ENCODE measurements at places on chromosomes 5 and 9.

- H3K4me1 ChIP-seq: peaks cover 15% of the 10 kb centered on the region
- DNase-seq: peak; percentile 33
- H3K4me3 ChIP-seq: peak within 1 kb of the TSS; percentile 47
- no peaks in the 10 kb centered on the region for H3K36me3 ChIP-seq
- peak within 1 kb of the TSS; percentile 78 for H3K27ac ChIP-seq
- peaks cover 20% of the 10 kb centered on the region for H3K27me3 ChIP-seq
Observed at GRCh38 chr5:45696206-45696836, at the start of gene HCN1. HCN1 (minus strand) TSS chr5:45696380.

- H3K27ac ChIP-seq: no peak overlapping the region
Observed at GRCh38 chr5:81482595-81482994, 88.7 kb upstream of the ACOT12 start.

- no peaks in the 10 kb centered on the region for H3K27me3 ChIP-seq
- H3K36me3 ChIP-seq: no peaks in the 10 kb centered on the region
- no peak for DNase-seq
- no peak overlapping the region for H3K4me3 ChIP-seq
- H3K4me1 ChIP-seq: no peaks in the 10 kb centered on the region
Observed at GRCh38 chr5:43854697-43855292, 251.8 kb downstream of the NNT start.

DNA sequence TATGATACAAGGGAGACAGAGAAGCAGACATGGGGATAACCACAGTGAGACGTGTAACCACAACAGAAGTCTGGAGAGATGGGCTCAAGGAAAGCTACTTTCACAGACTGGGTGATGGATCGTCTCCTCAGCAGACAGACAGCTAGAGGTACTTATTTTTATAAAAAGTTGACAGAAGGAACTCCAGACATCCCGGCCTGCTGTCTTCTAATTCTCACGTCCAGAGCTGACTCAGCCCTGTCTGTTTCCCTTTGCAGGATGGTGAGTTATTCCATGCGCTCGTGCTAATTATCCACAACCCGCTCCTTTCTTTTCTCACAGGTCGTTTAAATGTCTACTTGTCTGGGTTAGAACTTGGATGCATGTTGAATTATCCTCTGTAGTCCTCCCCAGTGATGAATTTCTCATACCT, 304.5 kb downstream of the CWC27 start:
- H3K36me3 ChIP-seq: no peaks in the 10 kb centered on the region
- H3K27ac ChIP-seq: no peak overlapping the region
- H3K27me3 ChIP-seq: no peaks in the 10 kb centered on the region
- no peak for DNase-seq
- H3K4me1 ChIP-seq: no peaks in the 10 kb centered on the region

- H3K27ac ChIP-seq: no peak overlapping the region
- H3K4me1 ChIP-seq: peaks cover 16% of the 10 kb centered on the region
- H3K4me3 ChIP-seq: peak overlapping the region; percentile 43
- H3K27me3 ChIP-seq: peaks cover 32% of the 10 kb centered on the region
Observed at GRCh38 chr5:53381-54174, 38.4 kb upstream of the PLEKHG4B start.

GRCh38 chr9:26502311-26502710, 390.3 kb downstream of the CAAP1 start:
- no peak overlapping the region for H3K27ac ChIP-seq
- H3K36me3 ChIP-seq: no peaks in the 10 kb centered on the region
- H3K4me1 ChIP-seq: no peaks in the 10 kb centered on the region
- no peak overlapping the region for H3K4me3 ChIP-seq

GRCh38 chr5:170171811-170172210, 61.0 kb upstream of the C5orf58 start:
- DNase-seq: no peak
- no peak overlapping the region for H3K27ac ChIP-seq
- no peak overlapping the region for H3K4me3 ChIP-seq
- no peaks in the 10 kb centered on the region for H3K4me1 ChIP-seq
- no peaks in the 10 kb centered on the region for H3K36me3 ChIP-seq

DNA sequence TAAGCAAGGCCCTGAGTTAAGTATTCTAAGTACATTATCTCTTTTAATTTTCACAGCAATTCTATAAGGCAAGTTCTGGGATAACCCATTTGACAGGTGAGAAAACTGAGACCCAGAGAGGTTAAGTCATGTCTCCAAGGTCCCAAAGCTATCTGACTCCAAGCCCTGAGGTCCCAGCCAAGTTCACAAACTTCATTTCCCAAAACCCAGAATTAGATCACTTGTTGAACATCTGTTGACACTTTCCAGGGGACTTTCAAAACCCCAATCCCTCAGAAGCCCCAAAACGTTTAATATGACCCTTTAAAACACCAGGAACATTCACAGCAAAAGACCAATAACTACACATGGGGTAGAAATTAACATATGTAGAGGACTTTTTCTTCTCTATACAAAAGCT, 72.0 kb downstream of the SH3TC2 start:
- no peaks in the 10 kb centered on the region for H3K27me3 ChIP-seq
- no peaks in the 10 kb centered on the region for H3K36me3 ChIP-seq
- no peak overlapping the region for H3K27ac ChIP-seq
- DNase-seq: no peak

GRCh38 chr5:33745101-33745770, 146.6 kb downstream of the ADAMTS12 start:
- no peaks in the 10 kb centered on the region for H3K27me3 ChIP-seq
- no peak overlapping the region for H3K4me3 ChIP-seq
- no peaks in the 10 kb centered on the region for H3K36me3 ChIP-seq
- H3K4me1 ChIP-seq: no peaks in the 10 kb centered on the region
- DNase-seq: no peak
- H3K27ac ChIP-seq: no peak overlapping the region

DNA sequence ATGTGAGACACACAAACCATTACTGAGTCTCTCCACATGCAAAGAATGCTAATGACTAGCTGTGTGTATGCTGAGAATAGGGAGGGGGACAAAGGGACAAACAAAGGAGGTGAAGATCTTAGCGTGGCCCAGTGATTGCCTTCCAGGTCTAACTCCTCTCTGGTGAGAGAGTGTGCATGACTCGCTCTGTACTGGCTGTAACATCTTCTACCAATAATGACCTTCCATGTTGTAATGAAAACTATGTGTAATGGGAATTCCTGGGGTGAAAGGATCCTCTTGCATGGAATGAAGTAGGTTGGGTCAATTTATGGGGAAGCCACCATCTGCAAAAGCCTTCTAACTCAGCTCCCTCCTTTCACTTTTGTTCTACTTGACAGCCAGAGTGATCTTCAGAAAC, 24.4 kb upstream of the GPR151 start:
- no peak overlapping the region for H3K4me3 ChIP-seq
- DNase-seq: no peak
- H3K27ac ChIP-seq: no peak overlapping the region
- no peaks in the 10 kb centered on the region for H3K36me3 ChIP-seq
- no peaks in the 10 kb centered on the region for H3K4me1 ChIP-seq

GRCh38 chr9:137666513-137666822, 47.7 kb downstream of the EHMT1 start:
- no peaks in the 10 kb centered on the region for H3K36me3 ChIP-seq
- H3K4me1 ChIP-seq: peaks cover 33% of the 10 kb centered on the region
- H3K27ac ChIP-seq: peak overlapping the region; percentile 62
- no peak for DNase-seq

GRCh38 chr5:56012281-56012963, 17.7 kb upstream of the IL6ST start:
- no peaks in the 10 kb centered on the region for H3K4me1 ChIP-seq
- H3K27me3 ChIP-seq: no peaks in the 10 kb centered on the region
- no peak overlapping the region for H3K4me3 ChIP-seq
- H3K36me3 ChIP-seq: no peaks in the 10 kb centered on the region
- DNase-seq: no peak

GRCh38 chr9:82140471-82140870, 151.9 kb downstream of the SPATA31D1 start:
- H3K27ac ChIP-seq: no peak overlapping the region
- H3K36me3 ChIP-seq: no peaks in the 10 kb centered on the region
- no peak overlapping the region for H3K4me3 ChIP-seq
- DNase-seq: no peak
- H3K4me1 ChIP-seq: no peaks in the 10 kb centered on the region

DNA sequence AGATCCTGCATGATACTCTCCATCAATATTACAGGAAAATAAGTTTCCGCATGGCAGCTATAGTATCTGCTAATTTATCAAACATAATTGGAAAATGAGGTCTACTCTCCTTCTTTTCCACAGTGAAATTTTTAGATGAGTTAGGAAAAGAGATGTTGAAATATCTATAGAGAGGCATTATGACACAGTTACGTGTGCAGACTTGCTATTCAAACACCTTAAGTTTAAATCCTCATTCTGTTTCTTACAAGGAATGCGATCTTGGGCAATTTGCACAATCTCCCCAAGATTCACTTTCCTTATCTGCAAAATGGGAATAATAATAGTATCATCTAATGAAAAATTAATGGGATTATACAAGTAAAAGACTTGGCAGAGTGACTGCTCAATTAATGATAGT, 91.7 kb upstream of the SLCO6A1 start:
- H3K4me1 ChIP-seq: no peaks in the 10 kb centered on the region
- DNase-seq: no peak
- no peak overlapping the region for H3K4me3 ChIP-seq

- no peak for DNase-seq
- no peaks in the 10 kb centered on the region for H3K4me1 ChIP-seq
- H3K27me3 ChIP-seq: no peaks in the 10 kb centered on the region
- H3K27ac ChIP-seq: no peak overlapping the region
- H3K36me3 ChIP-seq: peaks cover 31% of the 10 kb centered on the region
- no peak overlapping the region for H3K4me3 ChIP-seq
Observed at GRCh38 chr5:78215972-78216371, 78.5 kb downstream of the AP3B1 start.

DNA sequence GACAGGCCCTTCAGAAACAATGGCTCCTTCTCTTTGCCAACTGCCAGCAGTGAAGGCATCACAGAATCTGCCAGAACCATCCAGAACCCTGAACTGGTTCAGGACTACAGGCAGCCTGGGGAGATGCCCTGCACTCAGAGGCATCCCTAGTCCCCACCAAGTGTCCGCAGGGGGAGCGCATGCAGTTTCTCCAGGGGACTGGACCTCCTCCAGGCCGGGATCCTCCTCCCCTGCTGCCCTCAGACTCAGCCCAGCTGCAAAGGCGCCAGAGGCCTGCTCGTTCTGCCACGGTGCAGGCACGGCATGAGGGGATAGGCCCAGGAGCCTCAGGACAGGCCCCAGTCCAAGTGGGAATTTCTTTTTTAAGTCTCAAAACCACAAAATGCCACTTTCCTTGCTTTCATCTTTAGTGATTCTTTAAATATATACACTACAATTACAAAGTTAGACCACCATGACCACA, 72.0 kb downstream of the SEMA4D start:
- no peaks in the 10 kb centered on the region for H3K36me3 ChIP-seq
- DNase-seq: no peak
- H3K27me3 ChIP-seq: no peaks in the 10 kb centered on the region

DNA sequence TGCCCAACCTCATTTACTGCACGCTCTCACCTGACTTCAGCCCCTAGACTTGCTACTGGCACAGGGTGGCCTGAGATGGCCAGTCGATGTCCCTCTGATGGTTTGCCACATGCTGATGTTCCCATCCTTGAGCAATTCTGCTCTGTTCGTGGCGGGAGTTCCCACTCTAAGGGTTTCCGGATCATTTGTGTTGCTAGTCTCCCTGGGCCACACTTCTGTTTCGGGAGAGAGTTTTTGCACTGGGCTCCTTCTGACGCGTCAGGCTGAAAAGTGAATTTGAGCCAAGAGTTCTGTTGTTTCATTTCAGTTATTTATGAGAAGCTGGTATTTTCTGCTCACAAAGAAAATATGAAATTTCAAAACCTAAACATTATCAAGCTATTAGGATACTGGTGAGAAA, 597.7 kb downstream of the BNC2 start:
- H3K27ac ChIP-seq: no peak overlapping the region
- no peaks in the 10 kb centered on the region for H3K36me3 ChIP-seq
- peak; percentile 32 for DNase-seq
- H3K4me3 ChIP-seq: no peak overlapping the region

DNA sequence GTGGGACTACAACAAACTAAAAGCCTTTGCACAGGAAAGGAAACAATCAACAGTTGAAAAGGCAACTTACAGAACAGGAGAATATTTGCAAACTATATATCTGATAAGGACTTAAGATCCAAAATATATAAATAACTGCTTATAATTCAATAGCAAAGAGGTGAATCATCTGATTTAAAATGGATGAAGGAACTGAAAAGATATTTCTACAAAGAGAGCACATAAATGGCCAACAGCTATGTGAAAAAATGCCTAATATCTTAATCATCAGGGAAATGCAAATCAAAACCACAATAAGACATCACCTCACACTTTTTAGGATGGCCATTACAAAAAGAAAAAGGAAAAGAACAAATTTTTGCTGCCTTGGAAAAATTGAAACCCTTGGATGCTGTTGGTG, 100.4 kb downstream of the LURAP1L start:
- H3K36me3 ChIP-seq: no peaks in the 10 kb centered on the region
- H3K27me3 ChIP-seq: no peaks in the 10 kb centered on the region
- no peak overlapping the region for H3K27ac ChIP-seq
- H3K4me3 ChIP-seq: no peak overlapping the region
- DNase-seq: no peak

- no peaks in the 10 kb centered on the region for H3K27me3 ChIP-seq
- DNase-seq: no peak
- peaks cover 49% of the 10 kb centered on the region for H3K36me3 ChIP-seq
- no peak overlapping the region for H3K4me3 ChIP-seq
- H3K27ac ChIP-seq: no peak overlapping the region
Observed at GRCh38 chr5:177507596-177508220, 1.9 kb downstream of the DOK3 start.

- H3K36me3 ChIP-seq: no peaks in the 10 kb centered on the region
- no peaks in the 10 kb centered on the region for H3K4me1 ChIP-seq
- H3K27ac ChIP-seq: no peak overlapping the region
Observed at GRCh38 chr9:137791947-137792346, 85.6 kb upstream of the CACNA1B start.

DNA sequence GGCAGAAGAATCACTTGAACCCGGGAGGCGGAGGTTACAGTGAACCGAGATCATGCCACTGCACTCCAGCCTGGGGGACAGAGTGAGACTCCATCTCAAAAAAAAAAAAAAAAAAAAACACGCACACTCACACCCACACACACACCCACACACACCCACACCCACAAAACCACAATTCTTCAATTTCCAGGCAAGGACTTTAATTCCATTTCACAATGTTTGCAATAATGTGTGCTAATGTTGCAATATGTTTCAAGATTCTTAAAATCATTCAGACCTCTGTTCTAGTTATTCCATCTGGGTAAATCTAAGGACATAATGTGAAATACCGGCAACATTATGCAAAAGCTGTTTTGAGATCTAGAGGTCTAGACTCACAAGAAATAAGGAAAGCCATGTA, 28.3 kb downstream of the CCDC69 start:
- DNase-seq: no peak
- no peaks in the 10 kb centered on the region for H3K36me3 ChIP-seq
- no peaks in the 10 kb centered on the region for H3K4me1 ChIP-seq
- H3K4me3 ChIP-seq: no peak overlapping the region
- H3K27me3 ChIP-seq: no peaks in the 10 kb centered on the region
